NCI-H345 (cell line): ENCODE measurements at places on chromosomes 5 and 9.
A peak's percentile ranks its signal among the peaks of the same experiment; 100 is the strongest.

DNA sequence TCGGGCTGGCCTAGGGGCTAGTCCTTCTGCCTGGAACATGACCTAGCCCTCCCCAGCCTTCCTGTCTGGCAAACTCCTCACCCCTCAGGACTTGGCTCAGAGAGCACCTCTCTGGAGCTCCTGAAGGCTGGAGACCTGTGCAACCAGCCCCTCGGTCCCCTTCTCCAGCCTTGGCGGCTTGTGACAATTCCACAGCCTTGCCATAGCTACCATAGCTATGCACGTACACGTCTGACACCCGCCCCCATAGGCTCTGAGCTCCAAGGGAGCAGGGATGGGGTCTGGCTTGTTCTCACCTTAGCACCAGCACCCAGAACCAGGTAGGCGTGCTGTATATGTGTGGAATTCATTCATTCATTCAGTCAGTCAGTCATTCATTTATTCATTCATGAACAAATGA lies 49.7 kb downstream of the NTNG2 start:
- no peak for DNase-seq

DNA sequence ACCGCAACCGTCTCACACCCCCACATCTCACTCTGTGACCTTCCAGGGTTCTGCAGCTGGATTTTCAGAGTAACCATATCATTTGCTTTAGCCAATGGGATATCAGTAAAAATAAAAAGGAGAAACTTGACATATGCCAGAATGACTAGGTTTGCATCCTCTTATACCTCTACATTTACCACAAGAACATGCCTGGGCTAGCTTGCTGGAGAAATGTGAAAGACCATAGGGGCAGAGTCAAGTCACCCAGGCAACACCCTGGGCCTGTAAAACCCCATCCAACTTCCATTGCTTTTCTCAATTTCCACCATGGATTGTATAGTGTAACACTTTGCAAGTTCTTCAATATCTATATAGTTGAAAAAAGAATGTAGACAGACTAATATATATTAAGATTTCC lies 731.1 kb downstream of the PTPRD start:
- no peak for DNase-seq

DNA sequence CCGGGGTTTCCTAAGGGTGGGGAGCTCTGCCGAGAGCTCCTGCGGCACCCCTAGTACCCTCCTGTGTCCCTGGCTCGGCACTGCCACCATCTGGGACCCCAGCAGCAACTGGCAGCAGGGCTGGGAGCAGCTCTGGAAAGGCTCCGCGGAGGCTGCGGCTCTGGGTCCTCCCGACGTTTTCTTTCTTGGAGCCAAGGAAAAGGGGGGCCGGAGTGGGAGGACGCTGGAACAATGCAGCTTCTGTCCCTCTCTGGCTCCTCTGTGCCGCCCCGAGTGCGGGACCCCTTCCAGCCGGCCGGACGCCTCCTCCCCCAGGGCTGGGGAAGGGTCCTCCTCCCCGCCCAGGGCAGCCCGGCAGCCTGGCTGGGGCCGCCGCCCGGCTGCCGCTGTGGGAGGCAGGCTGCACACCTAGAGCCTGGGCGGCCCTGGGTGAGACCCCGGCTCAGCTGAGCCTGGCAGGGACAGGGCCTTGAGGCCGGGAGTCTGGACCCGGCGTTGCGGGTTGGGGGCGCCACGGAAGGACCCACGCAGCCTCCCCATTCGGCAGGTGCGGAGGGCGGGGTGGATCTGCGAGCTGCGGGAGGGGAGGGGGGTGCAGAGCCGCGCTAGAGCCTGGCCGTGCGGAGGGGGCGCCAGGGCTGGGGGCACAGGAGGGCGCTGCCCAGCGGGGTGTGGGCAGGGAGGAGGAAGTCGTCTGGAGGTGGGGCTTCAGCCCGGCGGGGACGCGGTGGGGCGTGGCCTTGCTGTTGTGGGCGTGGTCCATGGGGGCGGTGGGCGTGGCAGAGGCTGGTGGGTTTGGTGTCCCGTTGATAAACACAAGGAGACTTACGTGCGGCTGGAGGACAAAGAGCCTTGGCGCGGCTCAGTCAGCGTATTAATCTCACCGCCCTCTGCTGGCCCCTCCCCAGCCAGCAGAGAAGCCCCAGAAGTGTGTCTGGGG lies 15.1 kb downstream of the GPSM1 start:
- DNase-seq: no peak

GRCh38 chr5:31639481-31640411 lies 815 bp downstream of the PDZD2 start:
- no peak for DNase-seq

DNA sequence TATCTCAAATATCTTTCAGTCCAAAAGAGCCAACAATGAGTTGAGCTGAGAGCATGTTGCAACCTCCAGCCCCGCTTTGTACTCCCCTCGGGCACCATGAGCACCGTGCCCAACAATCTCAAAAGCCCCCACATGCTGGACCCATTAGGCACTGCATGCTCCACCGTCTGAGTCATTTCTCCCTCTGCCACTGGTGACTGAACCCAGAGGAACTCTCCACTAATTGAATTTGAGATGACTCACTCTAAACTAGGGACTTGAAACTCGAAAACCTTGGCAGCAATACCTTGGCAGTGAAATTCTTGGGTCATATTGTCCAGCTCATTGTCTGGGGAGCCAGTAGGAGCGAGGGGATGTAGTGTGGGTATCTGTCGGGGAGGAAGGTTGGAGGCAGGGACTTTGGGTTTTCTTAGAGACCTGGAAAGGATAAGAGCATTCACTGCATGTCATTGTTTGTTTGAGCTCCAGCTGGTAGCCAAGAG lies 49.9 kb upstream of the SLIT3 start:
- no peak for DNase-seq

GRCh38 chr5:176389135-176390123 lies 878 bp downstream of the HIGD2A start:
- no peak for DNase-seq

DNA sequence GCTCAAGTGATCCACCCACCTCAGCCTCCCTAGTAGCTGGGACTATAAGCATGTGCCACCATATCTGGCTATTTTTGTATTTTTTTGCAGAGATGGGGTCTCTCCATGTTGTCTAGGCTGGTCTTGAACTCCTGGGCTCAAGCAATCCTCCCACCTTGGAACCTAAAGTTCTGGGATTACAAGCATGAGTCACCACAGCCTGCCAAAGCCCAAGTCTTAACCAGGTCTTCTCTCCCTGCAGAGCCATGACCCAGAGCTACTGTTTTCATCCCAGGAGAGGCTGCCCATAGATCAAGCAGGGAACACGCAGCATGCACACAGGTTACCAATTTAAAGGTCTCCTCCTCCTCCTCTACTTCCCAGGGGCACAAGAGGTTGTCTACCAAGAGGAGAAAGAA lies 29.7 kb downstream of the PCDHGC5 start:
- DNase-seq: no peak

DNA sequence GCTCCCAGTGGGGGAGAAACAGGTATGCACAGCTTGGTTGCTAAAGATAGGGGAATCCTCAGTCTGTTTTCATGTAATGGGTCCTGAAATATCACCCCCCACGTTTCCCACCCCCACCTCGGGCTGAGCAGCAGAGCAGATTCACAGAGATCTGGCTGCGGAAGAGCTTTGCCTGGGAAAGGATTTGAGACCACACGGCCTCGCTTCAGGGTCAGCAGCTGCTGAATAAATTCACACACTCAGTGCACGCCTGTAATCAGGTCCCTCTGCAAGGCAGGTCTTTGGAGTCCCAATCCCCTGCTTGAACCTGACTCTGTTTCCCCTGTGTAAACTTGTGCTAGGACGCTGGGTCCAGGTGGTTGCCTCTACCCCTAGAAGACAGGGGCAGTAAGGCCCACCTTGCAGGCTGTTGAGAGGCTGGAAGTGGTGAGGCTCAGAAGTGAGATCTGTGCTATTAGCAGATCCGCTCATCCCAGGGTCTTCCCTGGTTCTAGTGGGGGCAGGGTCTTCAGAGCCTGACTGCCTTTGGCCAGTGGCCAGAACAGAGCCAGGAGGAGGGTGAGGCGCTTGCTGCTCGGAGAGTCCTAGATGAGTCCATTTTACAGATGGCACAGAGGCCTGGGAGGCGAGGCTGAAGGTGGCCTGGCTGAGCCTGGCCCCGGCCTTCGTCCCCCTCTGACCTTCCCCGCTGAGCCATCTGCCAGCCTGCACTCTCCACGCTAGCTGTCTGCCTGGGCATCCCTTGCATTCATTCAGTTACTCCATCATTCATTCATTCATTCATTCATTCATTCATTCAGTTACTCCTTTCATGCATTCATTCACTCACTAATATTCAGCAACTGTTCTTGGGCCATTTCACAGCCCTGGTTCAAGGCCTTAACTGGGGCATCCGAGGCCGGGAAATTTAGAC lies 16.7 kb upstream of the NEURL1B start:
- DNase-seq: no peak

GRCh38 chr5:39854771-39855410 lies 430.1 kb upstream of the DAB2 start:
- DNase-seq: no peak

DNA sequence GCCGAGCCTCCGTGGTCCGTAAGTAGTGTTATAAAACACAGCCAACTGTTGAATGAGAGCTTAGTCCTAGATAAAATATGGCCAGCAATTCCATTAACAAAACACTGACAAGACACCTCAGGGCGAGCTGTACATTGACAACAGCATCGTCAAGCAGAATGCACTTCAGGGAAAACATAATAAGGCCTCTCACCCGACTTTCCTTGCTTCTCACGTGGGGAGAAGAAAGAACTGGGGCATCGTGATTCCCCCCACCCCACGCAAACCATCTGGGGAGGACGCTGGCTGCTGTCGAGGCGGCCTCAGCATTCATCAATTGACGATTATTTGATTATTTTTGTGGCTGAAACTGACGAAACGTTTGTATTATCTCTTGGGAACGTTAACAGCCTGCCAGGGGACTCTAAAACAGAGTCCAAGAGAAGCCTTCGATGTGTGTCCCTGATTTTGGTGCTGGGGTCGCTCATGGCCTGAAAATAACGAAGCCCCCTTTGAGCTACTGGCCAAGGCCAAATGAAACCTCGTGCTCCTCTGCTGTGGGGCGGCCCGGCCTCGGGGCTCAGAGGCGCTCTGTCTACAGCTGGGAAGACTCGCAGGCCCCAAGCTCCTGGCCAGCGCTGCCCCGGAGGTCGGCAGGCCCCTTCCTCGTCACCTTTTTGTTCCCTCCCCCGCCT lies 464 bp downstream of the GDF9 start:
- DNase-seq: no peak

GRCh38 chr5:146027751-146028150 lies 77.6 kb downstream of the PLAC8L1 start:
- DNase-seq: peak; percentile 48

GRCh38 chr5:180107005-180107404 lies 35.4 kb upstream of the RNF130 start:
- DNase-seq: no peak

DNA sequence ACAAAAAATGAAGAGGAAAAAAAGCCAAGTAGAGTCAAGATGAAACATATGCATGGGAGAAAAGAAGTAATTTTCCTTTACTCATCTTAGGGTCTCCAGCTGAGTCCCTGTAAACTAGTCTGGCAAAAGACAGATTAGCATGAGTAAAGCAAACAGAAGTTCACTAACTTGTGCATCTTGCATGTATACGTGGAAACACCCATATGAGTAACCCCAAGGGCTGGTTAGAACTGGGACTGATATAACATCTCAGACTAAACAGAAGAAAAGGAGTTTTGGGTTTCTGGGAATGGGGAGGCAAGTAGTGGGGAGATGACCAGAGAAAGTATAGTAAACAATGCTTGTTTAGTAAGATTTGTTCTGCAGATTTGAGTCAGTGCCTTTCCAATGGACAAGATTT lies 20.1 kb upstream of the GLDC start:
- DNase-seq: no peak

DNA sequence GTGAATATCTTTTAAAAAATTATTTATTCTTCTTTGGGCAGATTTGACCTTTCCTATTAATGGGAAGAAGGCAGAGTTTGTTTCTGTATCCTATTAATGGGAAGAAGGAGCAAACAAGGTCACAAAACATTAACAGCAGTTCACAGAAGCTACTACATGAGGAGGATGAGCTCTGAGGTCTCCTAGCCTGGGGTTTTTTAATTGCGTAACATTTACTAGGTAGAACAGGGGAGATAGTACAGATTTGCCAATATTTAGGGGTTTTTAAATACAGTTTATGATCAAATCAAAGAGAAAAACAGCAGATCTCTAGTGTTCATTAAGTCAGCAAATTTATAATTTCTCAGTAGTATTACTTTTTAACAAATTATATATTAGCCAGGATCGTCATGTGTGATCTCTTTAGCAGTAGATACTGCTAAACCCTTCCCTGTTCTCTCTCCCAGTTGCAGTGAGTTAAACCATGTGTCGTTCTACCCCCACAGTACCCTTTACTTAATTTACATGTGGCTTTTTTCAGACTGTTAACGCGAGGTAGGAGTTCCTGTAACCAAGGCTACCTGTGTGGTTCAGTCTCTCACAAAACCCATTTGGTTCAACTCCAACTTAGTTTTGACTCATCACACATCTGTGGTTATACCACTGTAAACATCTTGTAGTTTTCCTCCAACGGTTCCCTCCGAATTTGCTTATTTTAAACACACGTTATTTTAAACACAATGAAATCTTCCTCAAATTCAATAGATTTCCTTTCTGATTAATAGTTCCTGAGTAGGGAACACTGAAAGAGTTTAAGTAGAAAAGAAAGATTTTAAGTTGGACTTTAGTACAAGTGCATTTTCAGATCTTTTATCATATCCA lies 13.3 kb downstream of the SLC25A46 start:
- DNase-seq: no peak
